ENCODE measurements at places on chromosomes 11 and 22.

DNA sequence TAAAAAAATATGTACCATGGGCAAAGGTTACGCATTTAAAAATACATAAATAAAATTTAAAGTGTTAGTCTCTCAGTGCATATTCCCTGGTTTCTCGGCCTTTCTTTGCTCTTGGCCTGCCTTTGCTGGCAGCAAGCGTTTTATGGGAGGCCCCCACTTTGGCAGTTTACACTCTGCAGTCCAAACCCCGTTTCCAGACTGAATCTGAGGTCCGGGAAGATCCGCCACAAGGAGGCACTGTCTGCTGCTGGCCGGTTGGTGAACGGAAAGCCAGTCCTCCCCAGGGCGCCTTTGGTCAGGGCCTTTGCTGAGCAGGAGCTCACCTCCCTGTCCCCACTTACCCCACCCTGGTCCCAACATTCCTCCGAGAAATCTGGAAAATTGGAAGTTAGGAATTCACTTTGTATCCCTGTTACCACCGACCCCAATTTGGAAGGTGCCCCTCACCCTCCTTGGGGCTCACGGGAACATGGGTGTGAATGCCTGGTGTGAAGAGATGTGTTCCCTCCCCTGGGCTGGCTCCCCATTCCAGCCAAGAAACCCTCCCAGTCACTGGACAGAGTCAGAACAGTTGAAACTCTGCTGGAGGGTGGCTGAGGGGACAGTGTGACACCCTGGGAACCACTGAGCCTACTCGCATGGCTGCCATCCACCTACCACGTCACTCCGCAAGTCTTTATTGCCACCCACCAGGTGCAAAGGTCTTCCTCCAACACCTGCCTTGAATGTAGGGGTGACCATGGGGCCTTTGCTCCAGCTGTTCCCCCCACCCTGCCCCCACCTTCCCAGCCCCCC, 9.4 kb upstream of the SF1 start:
- DNase-seq: no peak

- no peak for DNase-seq
Observed at GRCh38 chr11:111598559-111598958, 3.7 kb upstream of the SIK2 start.

DNA sequence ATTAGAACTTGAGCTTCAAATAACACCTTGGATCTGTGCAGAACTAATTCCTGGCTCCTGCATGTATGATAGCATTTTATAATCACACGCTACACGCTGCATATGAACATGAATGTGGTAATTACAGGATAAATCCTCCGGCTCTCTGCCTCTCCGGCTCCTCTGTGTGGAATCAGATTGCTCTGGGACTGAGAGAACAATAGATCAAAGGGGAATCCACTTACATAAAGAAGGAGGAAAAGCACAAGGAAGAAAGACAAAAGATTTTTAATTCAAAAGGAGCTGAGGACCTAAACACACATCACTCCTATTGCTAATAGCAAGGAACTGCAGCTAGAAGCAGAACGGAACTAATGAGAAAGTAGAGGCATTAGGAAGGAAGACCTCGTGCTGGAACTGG, 240.9 kb downstream of the NTM start:
- DNase-seq: no peak

DNA sequence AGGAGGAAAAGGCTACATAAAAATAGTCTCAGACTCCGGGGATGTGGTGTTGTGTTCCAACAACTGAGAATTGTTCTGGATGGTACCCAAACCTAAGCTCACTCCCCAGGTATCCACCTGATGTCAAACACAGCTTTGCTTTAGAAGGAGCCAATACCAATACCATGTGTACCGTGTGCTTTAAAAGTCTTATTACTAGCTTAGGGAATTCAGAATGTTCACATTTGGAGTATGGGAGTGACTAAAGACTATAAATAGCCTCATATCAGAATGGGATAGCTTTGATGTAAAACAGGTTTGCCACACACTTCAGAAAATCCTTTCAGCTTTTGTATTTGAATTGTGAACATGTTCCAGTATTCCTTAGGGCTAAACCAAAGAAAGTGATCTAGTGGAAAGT, 248.7 kb upstream of the ARHGAP42 start:
- no peak for DNase-seq

All from NCI-H526 treated with DMSO at 0.1 percent for 48 hours (cell line).